Sciatic nerve (tissue), 2 donors: ENCODE measurements at places on chromosomes 4 and X.

DNA sequence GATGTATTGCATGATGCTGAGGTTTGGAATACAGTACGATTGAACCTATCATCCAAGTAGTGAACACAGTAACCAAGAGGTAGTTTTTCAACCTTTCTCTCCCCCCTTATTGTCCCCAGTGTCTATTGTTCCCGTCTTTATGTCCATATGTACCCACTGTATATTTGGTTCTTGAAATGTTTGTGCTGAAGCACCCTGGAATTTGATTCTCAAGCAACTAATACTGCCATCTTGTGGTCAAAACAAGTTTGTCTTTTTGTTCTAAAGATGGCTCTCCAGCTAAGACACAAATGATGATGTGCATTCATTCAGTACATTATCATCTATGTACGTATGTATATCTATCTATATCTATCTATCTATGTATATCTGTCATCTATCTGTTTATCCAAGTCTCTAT lies 33.5 kb upstream of the DCX start:
- no peak for DNase-seq

GRCh38 chr4:152064753-152065152 lies 303.9 kb upstream of the GATB start:
- no peak for DNase-seq

DNA sequence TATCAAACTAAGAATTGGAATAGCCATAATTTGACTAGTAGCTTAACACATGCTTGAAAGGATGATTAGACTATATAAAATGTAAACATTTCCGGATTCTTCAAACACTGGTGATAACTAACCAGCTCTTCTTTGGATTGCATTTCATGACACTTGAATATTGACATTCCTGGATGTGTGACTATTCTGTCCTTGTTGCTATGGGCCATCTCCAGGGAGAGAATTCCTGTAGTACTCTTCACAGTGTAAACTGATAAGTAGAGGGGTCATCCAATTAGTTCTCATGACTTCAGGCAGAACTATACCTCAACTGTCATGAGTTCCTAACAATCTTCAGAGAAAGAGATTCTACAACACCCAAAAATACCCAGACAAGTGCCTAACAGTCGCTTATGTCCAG lies 1026.7 kb upstream of the TENM3 start:
- DNase-seq: no peak

GRCh38 chrX:133645256-133645655 lies 230.0 kb upstream of the GPC4 start:
- no peak for DNase-seq

DNA sequence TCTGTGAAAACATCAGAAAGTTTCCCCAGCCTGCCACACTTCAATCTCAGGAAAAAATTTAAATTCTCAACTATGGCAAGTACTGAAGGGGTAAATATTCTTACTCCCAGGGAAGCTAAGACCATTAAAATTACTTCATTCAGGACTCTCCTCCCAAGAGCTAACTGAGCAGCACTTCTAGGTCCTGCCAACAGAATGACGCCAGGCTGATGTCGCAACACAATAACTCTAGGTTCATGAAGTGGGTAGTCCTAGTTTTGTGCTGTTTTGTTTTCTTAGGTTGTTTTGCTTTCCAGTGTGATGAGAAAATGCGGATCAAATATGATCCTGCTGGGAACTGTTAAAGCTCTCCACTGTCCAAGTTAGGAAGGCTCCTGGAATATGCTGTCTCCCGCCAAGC lies 180.0 kb downstream of the NKX6-1 start:
- DNase-seq: peak; percentile 80
